ENCODE measurements at places on chromosomes 3 and 15.

- no peak for DNase-seq
Observed at GRCh38 chr15:54187325-54187724, 209.1 kb downstream of the UNC13C start.

DNA sequence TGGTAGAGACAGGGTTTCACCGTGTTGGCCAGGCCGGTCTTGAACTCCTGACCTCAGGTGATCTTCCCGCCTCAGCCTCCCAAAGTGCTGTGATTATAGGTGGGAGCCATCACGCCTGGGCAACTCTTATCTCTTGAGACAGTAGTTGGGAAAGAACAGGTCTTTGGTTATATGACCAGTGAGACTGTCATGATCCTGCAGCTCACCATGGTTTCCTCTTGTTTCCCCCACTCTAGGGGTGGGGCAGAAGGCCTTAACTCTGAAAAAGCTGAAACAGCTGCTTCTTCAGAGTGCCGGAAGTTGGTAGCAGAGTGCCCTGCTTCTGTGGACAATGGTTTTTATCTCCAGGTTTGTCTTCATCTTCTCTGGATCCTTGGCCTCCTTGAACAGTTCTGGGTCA lies 4.7 kb upstream of the TYRO3 start:
- no peak for DNase-seq

- DNase-seq = no peak
Observed at GRCh38 chr3:31039145-31039544, 144.7 kb upstream of the GADL1 start.

DNA sequence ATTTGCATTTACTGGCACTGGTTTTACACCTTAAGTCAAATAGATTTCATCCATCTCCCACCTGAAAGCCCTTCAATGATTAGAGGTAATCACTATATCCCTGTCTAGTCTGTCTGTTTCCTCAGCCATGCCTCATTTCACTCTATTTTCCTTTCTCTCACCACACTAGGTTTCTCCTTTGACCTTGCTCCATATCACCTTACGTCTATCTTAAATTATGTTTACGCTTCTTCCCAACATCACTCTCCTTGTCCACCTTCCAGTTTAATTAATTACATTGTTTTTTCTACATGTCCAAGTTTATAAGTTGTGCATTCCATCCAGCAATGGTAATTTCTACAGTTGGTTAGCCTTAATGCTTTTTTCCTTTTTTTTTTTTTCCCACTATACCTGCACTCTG lies 396.7 kb upstream of the PDZRN3 start:
- DNase-seq = no peak

GRCh38 chr3:42051384-42052131 lies 39.6 kb upstream of the TRAK1 start:
- DNase-seq = no peak

GRCh38 chr3:143648708-143649107 lies 199.6 kb downstream of the SLC9A9 start:
- DNase-seq = no peak

- DNase-seq = no peak
Observed at GRCh38 chr15:86892774-86893449, 813.2 kb downstream of the AGBL1 start.

DNA sequence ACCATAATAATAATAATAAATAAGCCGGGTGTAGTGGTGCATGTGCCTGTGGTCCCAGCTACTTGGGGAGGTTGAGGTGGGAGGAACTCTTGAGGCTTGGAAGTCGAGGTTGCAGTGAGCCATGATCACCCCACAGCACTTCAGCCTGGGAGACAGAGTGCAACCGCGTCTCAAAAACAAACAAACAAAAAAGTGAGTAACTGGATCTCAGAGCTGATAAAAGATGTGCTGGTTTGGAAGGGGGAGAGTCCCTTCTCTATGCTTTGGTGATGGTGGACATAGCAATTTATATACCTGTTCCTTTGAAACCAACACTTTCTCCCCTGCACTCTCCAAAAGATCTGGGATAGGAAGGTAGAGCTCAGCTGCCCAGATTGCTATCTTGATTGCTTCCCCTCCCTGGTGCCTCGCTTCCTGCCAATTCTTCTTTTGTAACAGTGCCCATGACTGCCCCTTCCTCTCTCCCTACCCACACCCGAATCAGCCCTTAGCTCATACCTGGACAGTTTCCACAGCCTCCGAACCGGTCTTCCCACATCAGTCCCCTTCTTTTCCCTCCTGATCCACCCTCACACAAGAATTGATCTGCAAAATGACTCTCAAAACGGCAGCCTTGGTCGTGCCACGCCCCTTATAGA lies 55.1 kb upstream of the UBE2E1 start:
- no peak for DNase-seq

DNA sequence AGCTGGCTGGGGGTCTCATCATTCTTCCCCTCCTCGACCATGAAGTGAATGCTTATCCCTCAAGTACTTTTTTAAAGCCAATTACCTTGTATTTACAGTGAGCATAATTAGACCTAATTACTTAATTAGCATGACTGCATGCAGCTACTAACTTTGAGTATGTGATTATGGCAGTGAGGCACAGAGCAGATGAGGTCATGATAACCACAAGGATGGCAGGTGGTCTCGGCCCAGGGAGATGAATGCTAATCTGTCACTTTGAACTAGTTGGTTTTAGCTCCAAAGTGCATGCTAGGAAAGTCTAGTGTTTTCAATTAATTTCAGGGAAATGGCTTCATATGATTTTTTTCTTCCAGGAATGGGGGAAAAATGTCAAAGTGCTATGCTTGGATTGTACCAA lies 233.8 kb downstream of the NTRK3 start:
- DNase-seq = no peak

DNA sequence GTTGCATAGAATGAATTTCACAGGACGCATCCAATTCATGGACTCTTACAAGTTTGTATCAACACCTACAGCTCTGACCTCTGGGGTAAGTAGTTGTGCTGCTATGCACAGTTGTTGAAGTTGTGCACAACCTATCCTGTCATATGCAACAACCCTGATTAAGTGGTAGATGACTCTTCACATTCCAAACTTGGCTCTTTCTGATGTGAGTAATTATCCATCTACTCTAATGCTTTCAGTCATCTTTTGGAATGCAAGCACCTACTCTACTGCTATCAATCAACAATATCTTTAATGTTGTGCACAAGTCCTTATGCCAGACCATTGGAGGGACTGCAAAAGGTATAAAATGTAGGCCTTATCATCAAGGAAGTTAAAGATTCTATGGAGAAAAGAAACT lies 921.4 kb downstream of the MCTP2 start:
- DNase-seq = no peak

DNA sequence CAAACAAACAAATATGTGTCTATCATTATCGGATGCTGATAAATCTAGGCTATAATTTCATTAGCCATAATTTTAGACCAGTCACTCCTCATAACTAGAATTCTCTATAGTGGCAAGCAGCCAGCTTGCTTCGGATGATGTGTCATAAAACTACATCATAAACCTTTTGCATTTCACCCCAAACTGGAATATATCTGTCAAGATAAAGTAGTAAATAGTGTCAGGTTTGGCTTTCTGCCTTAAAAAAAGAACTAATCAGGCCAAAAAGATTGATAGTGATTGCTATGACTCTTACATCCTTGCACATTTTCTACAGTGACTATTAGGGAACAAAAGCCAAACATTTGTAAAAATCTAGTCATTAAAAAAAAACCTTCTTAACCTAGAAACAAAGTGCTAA lies 51.0 kb downstream of the DPPA2 start:
- no peak for DNase-seq

- no peak for DNase-seq
Observed at GRCh38 chr3:65905771-65906170, 132.9 kb downstream of the MAGI1 start.

GRCh38 chr15:75389791-75390382 lies 21.5 kb upstream of the MAN2C1 start:
- DNase-seq = peak; percentile 35

- DNase-seq = no peak
Observed at GRCh38 chr3:28936154-28936553, 344.7 kb upstream of the RBMS3 start.

DNA sequence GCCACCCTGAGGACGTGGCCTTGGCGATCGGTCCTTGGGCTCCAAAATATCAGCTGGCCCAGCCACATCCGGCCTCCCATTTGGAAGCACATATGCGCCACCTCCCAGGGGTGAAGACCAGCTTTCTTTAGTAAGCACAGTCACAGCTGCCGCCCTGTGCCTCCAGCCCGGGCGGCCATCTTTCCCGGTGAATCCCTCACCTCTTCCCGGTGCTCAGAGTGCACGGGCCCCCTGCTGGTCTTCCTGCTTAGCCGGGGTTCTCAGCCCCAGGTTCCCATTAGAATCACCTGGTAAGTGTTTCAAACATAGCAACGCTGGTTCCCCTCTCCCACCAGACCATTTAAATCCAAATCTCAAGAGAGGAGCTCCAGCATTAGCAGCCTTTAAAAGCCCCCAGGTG lies 232.2 kb downstream of the VPS13C start:
- no peak for DNase-seq

GRCh38 chr15:50247819-50248655 lies 17.5 kb downstream of the HDC start:
- no peak for DNase-seq

GRCh38 chr3:117790235-117790987 lies 1080.8 kb downstream of the TUSC7 start:
- DNase-seq = no peak

DNA sequence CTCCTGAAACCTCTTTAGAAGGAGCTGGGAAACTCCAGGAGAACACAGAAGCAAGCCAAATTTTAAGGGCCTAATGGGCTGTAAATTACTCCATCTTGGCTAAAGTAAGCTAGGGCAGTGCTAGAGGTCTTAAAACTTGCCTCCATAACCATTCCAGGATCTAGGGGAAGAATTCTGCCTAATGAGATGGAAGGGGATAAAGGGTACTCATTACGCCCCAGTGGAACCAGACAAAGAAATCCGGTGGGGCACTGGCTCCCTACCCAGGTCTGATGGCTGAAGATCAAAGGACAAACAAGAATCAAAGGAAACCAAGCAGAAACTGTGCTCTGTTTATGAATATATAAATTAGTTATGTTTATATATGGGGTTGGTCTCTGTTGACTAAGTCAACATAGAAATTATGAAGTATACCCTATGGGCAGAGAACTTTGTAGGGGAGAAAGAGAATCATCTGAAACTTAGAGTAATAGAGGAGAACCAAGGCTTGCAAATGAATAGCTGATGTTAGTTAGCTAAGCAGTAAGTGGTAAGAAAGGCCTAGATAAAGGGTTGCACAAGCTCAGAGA lies 57.8 kb downstream of the NCEH1 start:
- no peak for DNase-seq

GRCh38 chr15:82950746-82951370 lies 1.7 kb downstream of the HOMER2 start:
- DNase-seq = no peak

GRCh38 chr3:169811631-169812331 lies 889 bp upstream of the LRRIQ4 start:
- DNase-seq = no peak

GRCh38 chr15:61880084-61880483 lies 180.2 kb downstream of the VPS13C start:
- no peak for DNase-seq

DNA sequence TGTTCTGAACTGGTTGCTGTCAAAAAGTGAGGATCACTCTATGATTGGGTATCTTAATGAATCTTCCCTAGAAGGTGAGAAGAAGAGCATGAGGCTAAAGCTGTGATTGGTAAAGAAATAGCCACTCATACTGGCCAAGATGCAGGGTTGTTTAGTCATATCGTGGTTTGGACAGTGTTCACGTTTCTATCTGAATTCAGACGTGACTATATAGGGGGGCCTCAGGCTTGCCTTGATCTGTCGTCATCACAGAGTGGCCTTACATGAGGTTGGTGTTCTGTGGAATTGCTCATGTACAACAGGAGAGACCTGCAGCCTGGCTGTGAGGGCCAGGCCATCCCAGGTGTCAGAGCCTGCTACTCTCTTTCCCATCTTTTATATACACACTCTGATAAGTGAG lies 12.4 kb downstream of the RTP2 start:
- DNase-seq = no peak

DNA sequence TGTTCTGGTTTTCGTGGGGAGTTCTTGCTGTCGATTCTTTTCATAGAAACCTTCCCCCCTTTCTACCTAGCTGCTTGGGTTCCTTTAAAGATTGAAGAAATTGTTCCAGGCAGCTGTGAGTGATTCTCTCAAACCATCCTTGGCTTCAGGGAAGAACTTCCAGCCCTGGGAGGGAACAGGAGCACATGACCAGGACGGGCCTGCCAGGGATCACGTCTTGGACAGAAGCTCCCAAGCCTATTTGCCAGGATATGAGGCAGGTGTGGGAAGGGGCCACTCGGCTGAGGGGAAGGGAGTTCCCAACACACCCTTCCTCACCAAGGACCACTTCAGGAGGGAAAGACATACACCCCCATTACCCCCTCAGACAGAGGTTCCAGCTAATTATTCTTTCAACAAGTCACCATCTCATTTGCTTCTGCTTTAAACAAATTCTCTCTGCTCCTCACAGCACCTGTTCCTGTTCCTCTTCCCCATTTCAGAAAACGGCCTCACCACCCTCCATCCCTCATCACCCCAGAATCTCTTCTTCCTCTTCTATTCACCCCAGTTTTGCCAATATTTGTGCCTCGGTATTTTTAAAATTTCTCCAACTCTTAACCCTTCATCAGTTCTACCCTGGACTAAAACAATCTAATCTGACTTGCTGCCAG lies 62.5 kb downstream of the WHAMM start:
- DNase-seq = no peak

- no peak for DNase-seq
Observed at GRCh38 chr3:157444797-157445184, 8.1 kb downstream of the PTX3 start.

DNA sequence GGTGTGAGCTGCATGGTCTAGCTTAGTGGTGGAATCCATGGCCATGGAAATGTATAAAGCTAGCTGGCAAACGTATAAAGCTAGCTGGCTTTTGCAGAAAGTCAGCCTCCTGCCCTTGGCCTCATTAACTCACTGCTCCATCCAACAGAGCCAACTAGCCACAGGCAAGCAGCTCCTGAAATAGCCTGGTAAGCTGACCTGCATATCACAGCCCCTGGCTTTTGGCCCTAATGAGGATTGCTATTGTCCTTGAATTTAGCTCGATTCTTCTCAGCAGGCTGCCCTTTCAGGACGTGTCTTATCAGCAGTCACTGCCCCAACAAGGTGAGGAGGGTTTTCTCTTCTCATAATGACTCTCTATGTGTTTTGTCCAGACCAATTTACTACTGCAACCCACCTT lies 446.8 kb downstream of the WDR72 start:
- no peak for DNase-seq

DNA sequence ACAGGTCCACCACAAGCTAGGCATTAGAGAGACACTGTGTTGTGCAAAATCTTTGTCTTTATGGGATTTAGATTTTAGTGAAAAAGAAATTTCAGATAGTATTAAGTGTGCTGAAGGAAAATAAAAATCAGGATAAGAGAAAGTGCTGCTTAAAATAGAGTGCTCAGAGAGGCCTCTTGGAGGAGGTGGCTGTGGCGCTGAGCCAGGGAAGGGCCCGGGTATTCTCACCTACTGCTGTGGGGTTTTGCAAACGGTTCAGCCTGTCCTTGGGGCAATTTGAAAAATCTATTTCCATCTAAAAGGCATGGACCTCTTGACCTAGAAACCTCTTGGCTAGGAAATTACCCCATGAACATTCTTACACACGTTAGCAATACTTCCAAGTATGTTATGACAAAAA lies 267.7 kb downstream of the TJP1 start:
- DNase-seq = no peak

GRCh38 chr3:157652366-157652765 lies 149.2 kb upstream of the VEPH1 start:
- no peak for DNase-seq

GRCh38 chr3:50532062-50532705 lies 28.8 kb upstream of the CACNA2D2 start:
- DNase-seq = no peak

All from NCI-H187 treated with DMSO at 0.1 percent for 48 hours (cell line).